ENCODE measurements at places on chromosomes 2 and 18.

GRCh38 chr2:11617984-11618707, 51.8 kb downstream of the NTSR2 start:
- DNase-seq = no peak

GRCh38 chr2:161722547-161723503, 98.6 kb downstream of the SLC4A10 start:
- no peak for DNase-seq

- DNase-seq = no peak
Observed at GRCh38 chr2:222613715-222614331, 42.1 kb downstream of the FARSB start.

GRCh38 chr2:197615016-197615652, 60.3 kb downstream of the RFTN2 start:
- no peak for DNase-seq

DNA sequence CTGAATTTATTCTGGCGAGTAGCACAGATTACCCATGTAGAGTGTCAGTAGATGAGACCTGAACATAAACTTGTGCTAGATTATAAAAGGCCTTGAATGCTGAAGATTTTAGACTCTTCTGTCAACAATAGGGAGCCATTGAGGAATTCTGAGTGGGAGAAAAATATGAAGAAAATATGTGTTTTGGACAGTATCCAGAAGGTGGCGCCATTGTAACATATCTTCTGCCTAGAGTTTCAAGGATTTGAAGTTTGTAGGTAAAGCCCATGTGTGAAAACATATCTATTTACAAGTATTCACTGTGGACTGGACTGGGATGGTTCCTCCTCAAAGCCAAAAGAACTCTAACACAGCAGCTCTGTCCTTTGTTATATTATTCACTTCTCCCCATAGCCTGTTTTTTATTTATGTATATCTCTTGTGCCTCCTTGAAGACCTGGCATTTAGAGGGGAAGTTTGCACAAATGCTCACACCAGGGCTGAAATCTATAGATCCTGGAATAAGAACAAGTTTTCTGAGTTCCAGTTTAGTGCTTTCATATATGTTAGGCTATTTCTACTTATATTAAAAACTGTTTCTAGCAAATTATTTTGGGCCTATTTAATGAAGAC, 124.9 kb downstream of the RDH14 start:
- no peak for DNase-seq

DNA sequence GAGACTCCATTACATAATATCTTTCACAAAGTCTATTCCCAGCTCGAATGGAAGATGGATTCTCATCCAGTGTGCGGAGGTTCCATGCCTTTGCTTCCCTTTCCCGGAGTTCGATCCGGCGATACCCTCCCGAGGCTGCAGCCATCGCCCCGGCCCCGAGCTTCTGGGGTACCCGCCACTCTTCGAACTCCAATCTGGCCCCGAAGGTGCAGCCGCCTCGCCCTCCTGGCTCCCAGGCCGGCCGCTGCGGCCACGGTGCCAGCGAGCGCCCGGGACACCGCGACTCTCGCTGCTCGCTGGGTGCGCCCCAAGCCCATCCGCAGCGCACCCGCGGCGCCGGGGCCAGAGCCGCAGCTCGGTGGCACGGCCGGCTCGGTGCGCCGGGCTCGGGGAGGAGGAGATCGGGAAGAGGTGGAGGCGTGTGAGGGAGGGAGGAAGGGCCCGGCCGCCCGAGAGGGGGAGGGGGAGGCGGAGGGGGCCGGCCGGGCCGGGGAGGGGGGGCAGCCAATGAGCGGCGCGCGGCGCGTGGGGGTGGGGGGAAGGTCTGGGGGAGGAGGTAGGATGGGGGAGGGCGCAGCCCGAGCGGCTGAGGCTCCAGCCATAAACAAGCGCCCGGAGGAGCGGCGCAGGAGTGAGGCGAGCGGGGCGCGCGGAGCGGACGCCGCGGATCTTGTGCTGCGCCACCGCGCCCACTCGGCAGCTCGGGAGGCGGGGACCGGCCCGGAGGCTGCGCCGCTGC, at the start of gene CRIM1:
Gene CRIM1 (plus strand): TSS at position 628 of the 739 bp plus-strand sequence. CDS start 515 bp downstream, outside the sequence.
- peak; percentile 47 for DNase-seq

GRCh38 chr18:23650968-23651927, 11.5 kb downstream of the ANKRD29 start:
- DNase-seq = no peak

- DNase-seq = no peak
Observed at GRCh38 chr2:215637651-215638050, 201.8 kb upstream of the FN1 start.

- DNase-seq = no peak
Observed at GRCh38 chr2:113894156-113894743, 4.4 kb downstream of the ACTR3 start.

GRCh38 chr2:59322870-59323269, 1081.7 kb upstream of the FANCL start:
- DNase-seq = no peak

DNA sequence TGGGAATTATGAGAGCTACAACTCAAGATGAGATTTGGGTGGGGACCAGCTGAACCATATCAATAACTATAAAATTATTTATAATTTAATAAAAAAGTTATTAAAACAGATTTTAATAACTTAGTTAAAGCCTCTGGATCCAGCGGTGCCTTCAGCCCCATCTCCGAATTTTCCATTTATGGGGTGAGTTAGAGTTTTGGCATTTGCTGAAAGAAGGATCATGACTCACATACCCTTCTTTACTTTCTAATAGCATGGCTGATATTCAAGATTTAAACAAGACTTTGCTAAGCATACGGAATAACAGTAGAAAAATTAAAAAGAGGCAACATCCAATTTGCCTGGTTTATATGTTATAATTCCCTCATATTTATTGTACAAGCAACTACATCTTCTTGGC, 94.5 kb downstream of the RDH14 start:
- no peak for DNase-seq

DNA sequence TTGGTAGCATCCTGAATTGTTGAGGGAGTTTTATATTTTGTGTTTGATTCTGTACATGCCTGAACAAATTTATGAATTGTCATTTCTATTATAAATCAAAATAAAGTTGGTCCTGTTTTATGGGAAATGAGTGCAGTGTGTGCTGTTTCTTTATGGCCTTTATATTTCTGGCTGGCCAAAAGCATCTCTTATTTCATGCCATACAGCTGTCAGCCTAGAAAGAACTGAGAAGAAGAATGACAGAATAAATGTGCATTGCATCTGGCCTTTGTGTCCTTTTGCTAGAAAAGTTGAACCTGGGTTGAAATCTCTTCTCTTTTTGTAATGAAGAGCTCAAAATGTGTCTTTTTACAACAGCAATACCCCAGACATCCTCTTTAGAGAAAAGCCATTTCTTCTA, 474.7 kb upstream of the LRATD1 start:
- DNase-seq = no peak

- DNase-seq = no peak
Observed at GRCh38 chr2:217741381-217741955, 261.3 kb downstream of the TNS1 start.

DNA sequence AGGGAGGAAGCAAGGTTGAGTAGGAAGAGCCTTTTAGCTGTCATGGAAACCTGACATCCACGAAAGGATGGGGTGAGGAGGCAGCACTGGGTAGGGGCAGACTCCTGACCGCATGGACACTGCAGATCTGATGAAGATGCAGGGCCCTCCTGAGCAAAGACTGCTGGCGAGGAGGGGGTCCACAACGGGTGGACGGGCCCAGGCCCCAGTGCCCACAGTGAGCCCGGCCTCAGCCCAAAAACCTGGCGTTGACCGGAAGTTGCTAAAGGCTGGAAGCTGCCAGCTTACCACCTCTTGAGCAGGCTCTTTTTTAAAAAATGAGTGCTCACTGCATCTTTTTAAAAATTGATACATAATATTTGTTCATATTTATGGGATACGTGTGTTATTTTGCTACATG, 247.3 kb downstream of the SH3BP4 start:
- DNase-seq = no peak

DNA sequence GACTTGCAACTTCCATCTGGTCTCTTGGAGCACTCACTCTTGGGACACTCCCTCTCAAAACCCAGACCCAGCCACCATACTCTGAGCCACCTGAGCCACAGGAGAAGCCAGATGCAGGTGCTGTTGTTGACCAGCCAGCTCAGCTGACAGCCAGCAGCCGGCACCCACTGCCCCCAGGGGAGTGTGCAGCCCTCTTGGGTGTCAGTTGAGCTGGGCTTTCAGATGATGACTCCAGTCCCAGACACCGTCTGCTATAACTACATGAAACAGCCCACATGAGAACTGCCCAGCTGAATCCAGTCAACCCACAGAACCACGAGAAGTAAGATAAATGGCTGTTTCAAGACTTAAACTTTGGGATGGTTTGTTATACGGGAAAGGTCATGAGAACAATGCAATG, 10.7 kb upstream of the IGFBP2 start:
- no peak for DNase-seq

DNA sequence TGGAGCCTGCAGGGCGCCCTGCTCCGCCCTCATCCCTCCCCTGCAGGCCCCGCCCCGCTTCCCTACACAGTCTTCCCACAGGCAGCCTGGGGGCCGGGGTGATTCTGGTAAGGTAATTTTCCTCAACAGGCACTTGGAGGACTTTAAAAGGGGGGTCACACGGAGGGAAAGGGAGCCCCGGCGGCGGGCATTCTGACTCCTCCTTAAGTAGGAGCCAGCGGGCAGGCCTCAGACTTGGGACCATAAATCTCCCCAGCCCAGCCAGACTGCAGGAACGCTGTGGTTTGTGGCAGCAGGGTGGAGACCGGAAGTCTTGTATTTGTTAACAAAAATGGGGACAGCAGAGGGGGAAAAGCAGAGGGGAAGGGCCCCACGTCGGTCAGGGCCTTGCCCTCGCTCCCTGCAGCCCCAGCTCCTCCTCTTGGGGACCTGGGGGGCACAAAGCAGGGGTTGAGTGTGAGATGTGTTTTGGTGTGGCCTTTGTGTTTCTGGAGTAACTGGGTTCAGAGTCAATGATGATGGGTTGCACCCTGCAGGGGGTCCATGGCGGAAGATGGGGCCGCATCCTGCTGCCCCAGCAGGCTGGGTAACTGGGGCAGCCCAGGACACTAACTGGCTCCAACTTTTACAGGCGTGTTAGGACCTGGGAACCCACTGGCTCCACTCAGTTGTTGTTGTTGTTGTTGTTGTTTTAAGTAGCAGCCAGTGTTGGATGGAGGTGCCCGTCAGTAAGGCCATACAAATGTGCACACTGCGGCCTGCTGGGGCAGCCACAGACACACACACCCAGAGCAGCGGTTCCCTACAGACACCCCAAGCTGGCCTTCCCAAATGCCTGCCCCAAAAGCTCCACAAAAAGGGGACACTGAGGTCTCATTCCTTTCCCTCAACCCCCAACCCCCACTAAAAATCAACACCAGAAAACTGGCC, 27.7 kb downstream of the SMAD7 start:
- DNase-seq = no peak

- no peak for DNase-seq
Observed at GRCh38 chr18:7987284-7987976, 420.3 kb downstream of the PTPRM start.

GRCh38 chr2:171102802-171103201, 57.9 kb downstream of the TLK1 start:
- no peak for DNase-seq

DNA sequence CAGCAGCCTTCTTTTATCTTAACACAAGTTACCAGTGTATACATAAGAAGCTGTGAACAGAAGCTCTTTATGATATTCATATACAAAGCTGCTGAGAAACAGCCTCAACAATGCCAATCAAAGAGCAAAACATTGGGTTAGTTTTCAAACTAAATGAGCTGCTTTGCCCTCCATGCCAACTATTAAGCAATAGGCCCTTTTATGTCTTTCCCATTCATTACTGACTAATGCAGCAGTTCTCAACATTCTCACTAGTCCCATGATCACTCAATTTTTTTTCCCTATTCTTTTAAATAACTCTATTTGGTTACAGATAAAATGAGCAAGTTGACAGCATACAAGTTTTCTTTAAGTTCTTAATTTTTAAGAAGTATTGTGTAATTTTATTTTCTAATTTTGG, 57.9 kb upstream of the FRZB start:
- no peak for DNase-seq

Measured in stimulated activated naive CD4-positive, alpha-beta T cell treated with Interleukin-2 at 50 U/mL for 16 hours (primary cell).